ENCODE measurements at places on chromosomes 3 and 15.

DNA sequence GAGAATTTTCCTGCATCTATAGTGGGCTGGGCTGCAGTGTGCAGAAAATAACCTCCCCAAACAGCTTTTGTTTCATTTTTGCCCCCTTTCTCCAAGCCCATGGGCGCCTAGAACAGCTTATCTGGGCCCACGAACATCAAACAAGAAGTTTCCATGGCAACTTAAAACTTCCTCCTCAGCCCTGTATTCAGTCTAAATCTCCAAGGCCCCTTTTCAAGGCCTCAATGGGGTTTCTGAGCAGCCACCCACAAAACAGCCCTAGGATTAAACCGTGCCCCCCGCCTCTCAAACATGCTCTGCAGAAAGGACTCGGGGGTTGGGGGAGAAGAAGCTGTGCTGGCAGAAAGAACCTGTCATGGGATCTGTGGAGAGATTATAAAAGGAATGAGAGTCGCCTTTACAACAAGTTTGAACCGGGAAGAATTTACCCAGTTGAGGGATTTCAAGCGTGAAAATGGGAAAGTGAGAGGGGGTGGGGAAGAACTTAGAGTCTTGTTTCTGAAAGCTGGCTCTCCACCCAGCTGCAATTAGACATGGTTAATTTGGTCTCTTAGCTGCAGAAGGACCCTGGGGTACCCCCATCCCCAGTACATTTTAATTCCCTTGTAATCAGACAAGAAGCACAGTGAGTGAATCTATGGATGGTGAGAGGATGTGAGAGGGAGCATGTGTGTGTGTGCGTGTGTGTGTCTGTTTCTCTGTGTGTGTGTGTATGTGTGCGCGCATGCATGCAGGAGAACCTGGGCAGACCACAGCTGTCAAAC, 4.3 kb upstream of the FAM107A start:
- DNase-seq: no peak

GRCh38 chr3:171351676-171352075, 108.5 kb downstream of the TNIK start:
- DNase-seq: no peak

GRCh38 chr3:148833223-148833622, 5.6 kb downstream of the CPB1 start:
- DNase-seq: no peak

- no peak for DNase-seq
Measured at GRCh38 chr15:55872471-55872870, 120.9 kb downstream of the NEDD4 start.

DNA sequence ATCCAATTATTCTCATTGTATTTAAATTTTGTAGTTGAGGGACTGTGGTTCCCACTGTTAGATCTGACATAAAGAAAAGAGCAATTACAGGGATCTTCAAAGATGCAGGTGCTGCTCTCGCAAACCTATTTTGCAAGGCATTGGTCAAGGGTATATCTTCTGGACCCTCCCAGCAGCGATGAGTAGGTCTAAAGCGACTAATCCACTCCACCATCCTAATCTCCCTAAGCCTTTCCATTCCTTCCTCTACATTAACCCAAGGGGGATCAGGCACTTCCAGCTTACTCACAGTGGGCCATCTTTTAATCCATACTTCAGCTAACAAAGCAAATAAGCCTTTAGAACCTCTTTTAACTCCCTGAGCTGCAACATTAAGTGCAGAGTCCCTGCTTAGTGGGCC, 37.0 kb upstream of the CPOX start:
- no peak for DNase-seq

GRCh38 chr3:131193641-131194238, 167.1 kb downstream of the NEK11 start:
- DNase-seq: no peak

- no peak for DNase-seq
Measured at GRCh38 chr15:33517944-33518343, 207.2 kb downstream of the RYR3 start.

DNA sequence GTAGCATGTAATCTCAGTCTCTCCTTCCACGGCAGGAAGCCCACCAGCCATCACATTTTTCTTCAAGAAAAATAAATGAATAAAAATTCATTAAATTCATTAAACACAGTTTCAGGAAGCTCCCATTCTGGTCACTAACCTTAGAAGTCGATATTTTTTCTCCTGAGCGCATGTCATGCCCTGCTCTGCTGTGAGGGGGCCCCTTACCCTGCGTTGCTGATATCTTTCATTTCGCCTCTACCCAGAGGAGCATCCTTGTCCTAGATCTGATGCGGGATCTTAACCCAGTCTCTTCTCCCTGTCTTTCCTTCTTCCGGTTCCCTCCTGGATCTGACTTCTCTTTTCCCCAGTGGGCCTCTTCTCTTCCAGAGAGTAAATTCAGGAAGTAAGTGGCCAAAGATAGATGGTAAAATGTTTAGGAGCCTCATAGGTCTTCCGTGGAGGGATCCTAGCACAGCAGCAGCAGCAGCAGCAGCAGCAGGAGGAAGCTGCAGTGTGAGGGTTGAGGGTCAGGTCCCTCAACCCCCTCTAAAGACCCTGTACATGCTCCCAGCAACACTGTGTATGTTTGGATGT, 1.4 kb upstream of the ILDR1 start:
- DNase-seq: no peak

DNA sequence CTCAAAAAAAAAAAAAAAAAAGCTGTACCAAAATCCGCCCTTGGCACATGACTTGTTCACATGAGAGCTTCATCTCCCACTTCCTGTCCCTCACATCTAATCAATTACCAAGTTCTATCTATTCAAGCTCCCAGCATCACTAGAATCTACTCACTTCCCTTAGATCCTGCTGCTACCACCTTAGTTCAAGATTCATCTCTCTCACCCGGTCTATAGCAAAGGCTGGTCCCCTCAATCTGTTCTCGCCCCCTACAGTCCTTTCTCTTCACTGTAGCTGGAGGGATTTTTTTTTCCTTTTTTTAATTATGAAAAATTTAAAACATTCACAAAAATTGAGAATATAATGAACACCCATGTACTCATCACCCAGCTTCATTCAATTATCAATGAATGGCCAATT, 16.7 kb upstream of the GPR160 start:
- DNase-seq: no peak

DNA sequence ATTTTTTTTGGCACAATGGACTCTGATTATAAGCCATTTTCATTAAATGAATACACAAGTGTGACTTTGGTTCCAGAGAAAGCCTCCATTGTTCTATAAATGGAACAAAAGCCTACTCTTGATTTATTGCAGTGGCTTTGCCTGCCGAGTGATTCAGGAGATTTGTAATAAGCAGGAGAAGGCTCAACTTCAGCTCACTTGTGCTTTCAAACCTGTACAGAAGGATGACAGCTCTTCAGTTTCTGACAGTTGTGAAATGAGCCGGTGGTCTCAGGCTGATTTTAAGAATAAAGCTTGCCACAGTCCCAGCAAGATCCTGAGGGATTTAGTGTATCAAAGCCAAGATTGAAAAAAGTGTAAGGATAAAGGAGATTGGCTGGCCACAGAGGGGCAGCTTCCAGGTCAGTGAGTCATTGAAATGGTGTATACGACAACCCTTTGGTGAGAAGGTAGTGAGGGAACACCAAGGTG, 438.8 kb upstream of the TGFBR2 start:
- no peak for DNase-seq

DNA sequence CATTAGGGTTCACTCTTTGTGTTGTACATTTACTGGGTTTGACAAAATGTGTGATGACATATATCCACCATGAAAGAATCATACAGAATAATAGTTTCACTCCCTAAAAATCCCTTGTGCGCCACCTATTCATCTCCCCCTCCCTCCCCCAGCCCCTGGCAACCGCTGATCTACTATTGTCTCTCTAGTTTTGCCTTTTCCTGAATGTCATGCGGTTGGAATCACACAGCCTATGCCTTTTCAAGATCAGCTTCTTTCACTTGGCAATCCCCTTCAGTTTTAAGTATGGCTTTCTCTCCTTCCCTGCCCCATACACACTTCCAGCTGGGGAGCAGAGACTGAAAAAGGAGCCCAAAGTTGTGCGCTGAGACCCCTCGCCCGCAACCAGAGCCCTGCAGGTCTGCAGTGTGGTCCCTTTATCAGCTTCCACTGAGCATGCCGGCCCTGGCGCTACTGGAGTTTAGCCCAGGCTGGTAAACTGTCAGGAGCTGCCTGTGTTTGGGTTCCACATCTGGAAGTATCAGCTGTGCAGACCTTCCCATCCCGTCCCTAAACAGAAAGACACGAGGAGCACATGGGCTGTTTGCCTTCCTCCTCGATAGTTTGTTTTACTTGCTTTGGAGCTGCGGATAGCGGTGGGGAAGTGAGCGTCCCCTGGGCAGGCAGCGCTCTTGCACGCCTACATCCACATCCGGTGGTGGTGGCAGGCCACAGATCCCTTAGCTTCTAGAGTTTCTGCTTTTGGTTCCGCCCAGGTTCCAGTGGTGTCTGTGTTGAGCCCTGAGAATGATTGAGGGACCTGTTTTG, 12.3 kb downstream of the BOC start:
- peak; percentile 42 for DNase-seq
